ENCODE measurements at places on chromosomes 12 and 14. TPM values are rescaled to one million over a fixed set of nuclear protein-coding genes. Genes with fewer than 3 reads are reported as not detected.

Gene MANSC4
- total RNA-seq = not detected

Gene KRT80
- total RNA-seq = 1.5 TPM

Gene LRRK2
- total RNA-seq = 0.35 TPM

Gene DPF3
- total RNA-seq = 6.2 TPM

Gene TAS2R30
- total RNA-seq = 0.73 TPM

Gene GLIPR1L1
- not detected for total RNA-seq

Gene C3AR1
- 0.44 TPM for total RNA-seq

Gene MSRB3
- 35.3 TPM for total RNA-seq

Gene HNF1A
- not detected for total RNA-seq

Gene SPTB
- total RNA-seq = 0.23 TPM

Gene PAN2
- 18.4 TPM for total RNA-seq

Gene DACT1
- total RNA-seq = 4.3 TPM

Gene FAM181A
- not detected for total RNA-seq

Gene IKZF4
- 1.8 TPM for total RNA-seq

Gene IFNG-AS1
- not detected for total RNA-seq

Gene CLEC2D
- total RNA-seq = 2.9 TPM

Gene MIPOL1
- 12.3 TPM for total RNA-seq

Gene DCN
- 16.2 TPM for total RNA-seq

Gene GSC
- not detected for total RNA-seq

Gene TMTC1
- 1.2 TPM for total RNA-seq
